Activated T-helper 17 cell treated with anti-CD3 and anti-CD28 coated beads, Interleukin-2, amount 50 U/mL, for 72 hours (primary cell): ENCODE measurements at places on chromosomes 16 and 17. TPM values are rescaled to one million over a fixed set of nuclear protein-coding genes. Genes with fewer than 3 reads are reported as not detected.
A peak's percentile ranks its signal among the peaks of the same experiment; 100 is the strongest.

DNA sequence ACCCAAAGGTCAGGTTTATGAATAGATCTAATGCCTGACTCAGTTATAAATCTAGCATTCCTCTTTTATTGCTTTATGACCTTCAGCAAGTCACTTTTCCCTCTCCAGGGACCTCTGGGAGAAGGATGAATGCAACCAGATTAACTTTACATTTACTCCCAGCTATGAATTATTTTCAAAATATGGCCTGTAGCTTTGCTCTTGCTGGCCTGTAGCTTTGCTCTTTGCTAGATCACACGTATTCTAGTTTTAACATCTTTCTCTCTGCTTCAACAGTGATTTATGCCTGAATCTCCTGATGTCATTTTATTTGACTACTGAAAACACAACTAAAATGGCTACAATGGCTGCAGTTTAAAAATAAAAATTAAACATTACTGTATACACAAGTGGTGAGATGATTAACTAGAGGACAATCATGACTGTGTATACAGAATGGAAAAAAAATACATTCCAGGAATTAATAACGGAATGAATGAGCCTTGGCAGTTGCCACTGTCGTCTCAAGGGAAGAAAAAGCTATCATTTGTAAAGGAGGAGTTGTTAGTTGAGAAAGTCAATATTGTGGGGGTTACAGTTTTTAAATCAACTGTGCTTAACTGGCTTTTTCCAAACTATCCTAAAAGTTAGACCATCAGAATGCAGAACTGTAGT is 434.5 kb upstream of the GOT2 start:
- no peak for ATAC-seq

DNA sequence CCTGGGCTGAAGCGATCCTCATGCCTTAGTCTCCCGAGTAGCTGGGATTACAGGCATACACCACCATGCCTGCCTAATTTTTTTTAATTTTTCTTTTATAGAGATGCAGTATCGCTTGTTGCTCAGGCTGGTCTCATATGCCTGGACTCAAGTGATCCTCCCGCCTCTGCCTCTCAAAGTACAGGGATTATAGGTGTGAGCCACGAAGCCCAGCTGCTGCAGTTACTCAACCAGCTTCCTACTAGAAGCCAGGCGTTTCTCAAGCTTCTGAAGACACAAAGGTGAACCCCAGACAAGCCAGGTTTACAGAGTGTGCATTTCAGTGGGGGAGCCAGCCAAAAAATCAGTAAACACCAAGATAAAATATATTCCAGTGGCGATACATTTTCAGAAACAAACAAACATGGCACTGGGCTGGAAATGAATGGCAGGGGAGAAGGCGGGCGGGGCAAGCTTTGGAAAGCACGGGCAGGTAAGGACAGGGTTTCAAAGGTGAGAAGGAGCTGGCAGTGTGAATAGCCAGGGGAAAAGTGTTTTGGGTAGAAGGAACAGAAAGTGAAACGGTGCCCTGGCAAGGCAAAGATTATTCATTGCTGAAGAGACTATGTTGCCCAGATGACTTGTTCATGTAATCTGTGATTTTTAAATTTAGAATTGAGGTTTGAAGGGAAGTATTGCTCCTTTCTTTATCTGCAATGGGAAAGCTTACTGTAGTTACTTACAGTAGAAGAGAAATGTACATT is 471.1 kb downstream of the WWOX start:
- peak; percentile 57 for ATAC-seq

DNA sequence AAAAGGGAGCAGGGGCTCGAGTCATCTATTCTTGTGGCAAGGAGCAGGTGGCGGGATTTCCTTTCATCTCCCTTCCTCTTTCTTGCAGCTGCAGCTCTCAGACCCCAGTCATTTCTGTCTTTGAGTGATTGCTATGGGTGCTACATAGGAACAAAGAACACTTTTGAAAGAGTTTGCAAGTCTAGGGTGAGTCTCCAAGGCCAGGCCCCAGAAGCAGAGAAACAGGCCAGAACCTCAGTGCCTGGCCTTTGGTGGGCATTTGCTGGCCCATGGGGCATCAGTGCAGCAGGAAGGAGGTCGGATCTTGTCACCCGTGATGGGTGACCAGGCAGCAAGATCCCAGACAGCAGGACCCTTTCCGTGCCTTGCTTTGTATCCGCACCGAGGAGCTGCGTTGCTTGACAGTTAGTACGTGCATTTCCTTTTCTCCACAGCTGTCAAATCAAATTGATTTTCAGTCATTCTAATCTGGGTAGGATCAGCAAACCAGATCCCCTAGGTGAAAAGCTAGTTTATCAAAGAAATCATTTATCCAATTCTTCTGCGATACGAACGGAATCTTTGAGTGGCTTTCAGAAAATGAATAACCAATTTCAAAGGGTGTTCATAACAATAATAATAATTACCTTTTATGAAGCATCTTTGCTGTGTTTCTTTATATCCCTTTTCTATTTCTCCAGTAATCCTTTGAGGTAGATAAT is 244.6 kb upstream of the MAF start:
- ATAC-seq = no peak

DNA sequence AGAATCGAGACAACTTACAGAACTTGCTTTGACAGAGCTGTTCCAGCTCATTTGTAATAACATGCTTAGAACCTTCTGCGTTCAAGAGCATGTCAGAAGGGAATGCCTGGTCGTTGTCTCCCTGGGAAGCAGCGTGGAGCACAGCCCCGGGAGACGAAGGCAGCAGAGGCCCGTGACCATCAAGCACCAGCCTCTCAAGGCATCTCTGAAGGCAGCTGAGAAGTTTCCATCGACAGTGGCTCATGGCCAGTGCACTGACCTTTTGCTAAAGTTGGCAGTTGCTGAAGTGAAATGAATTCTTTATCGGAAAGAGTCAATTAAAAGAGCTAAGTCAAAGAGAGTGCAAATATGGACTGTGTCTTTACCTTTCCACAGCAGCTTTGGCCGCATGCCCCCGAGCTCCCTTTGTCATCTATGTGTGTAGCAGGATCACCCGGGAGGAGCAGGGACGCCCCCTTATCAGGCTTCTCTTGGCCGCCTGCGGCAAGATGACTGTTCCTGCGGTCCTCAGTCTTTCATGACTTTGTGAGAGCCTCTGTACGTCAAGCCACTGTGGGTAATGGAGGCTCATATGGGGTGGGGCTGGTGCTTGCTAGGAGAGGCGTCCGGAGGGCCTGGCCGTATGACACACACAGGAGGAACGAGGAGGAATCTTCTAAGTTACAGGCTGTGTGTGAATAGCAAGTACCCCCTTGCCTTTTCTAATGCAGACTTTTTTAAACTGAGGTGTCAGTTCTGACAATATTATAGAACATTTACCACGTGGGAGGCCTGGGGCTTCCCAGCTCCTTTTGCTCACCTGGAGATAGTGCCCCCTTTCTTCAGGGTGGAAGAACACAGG is 54.2 kb downstream of the LDHD start:
- ATAC-seq = peak; percentile 69

GRCh38 chr16:87954361-87954760 is 3.1 kb downstream of the BANP start:
- no peak for ATAC-seq

DNA sequence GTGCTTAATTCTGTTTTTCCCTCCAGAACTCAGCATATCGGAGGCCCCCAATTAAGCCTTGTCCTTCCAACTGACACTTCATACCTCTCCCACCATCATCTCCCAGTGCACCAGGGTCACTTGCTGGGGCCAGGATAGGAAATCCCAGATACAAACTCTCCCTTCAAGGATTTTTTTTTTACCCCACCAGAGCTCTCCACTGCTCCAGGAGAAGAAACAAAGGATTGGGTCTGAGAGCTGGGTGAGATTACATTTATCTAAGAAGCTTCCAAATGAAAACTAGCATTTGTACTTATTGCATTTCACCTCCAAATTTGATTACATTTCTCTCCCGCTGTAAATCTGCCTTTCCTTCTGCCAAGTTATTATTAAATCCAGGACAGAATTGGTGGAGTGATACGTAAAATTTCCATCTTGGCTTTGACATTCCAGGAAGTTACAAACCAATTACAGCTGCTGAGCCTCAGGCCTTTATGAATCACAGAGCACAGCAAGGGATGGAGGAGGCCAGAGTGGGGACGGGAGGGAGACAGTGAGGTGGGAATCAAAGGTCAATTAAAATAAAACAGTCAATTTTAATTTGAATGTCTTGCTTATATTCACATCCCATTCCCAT is 123.5 kb downstream of the USP31 start:
- no peak for ATAC-seq

GRCh38 chr16:2785101-2785991 is 2.0 kb downstream of the PRSS33 start:
- ATAC-seq = peak; percentile 79

Gene RIPOR1
- 57.0 TPM for total RNA-seq

Gene SP2
- total RNA-seq = 23.7 TPM
